Endothelial cell of umbilical vein (primary cell): ENCODE measurements at places on chromosomes 1 and 21. TPM values are rescaled to one million over a fixed set of nuclear protein-coding genes. Genes with fewer than 3 reads are reported as not detected.
A peak's percentile ranks its signal among the peaks of the same experiment; 100 is the strongest.

Gene KCNA10
- total RNA-seq, result not detected in 2 replicates

Gene FLG
- not detected in 2 replicates for total RNA-seq

Gene VCAM1
- total RNA-seq, result 1.7 and 2.3 TPM in 2 replicates

Gene PLA2G5
- not detected in 2 replicates for total RNA-seq

DNA sequence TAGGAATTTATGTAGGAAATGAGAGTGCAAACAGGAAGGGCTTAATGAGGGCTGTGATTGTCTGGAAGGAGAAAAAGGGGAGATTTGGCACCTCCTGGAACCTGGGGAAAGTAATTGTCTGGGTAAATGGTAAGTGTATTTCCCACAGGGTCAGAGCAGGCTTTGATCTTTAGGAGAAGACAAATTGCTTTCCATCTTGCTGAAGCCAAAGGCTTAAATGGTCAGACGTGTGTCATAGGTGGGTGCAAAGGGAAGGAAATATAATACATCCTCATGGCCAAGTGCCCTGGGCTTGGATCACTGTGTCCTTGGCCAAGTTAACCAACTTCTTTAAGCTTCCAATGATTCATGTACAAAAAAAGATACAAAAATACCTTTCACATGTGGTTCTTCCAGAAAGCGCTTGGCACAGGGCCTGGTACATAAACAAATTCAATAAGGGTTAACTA, 1.3 kb upstream of the DUSP23 start:
- H3K4me1 ChIP-seq, result peaks cover 60% of the 10 kb centered on the region
- DNase-seq, result peak; percentile 98
- peak overlapping the region; percentile 92 for H3K27ac ChIP-seq

DNA sequence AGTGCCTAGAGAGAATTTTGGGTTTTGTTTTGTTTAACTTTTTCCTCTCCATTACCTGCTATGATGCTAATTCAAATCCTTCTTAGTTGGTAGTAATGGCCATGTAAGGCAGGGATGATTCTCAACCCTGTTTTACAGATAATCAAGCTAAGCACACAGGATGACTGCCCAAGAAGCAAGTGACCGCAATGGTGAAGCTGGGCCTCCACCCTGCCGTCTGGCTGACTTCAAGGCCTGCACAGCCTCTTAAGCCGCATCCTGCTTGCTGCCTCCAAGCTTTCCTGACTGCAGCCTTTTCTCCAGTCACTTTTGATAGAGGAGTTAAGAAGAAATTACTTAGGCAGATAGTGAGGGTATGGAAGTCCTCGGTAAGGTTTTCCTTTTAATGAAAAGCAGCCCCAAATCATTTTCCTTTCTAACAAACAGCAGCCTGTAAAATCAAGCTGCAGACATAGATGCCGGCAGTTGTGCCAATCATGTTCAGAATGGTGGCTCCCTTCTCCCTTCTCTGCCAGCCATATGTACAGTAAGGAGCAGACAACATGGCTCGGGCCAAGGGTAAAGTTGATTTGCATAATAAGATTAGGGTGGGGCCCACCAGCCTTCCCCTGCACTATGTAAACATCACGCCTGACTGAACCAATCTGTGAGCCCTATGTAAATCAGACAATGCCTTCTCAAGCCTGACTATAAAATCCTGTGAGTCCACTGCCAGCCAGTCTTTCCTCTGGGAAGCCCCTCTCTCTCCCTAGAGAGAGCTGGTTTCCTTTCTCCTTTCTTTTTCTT, 8.8 kb upstream of the CTBS start:
- no peaks in the 10 kb centered on the region for H3K36me3 ChIP-seq
- H3K4me1 ChIP-seq, result no peaks in the 10 kb centered on the region
- DNase-seq, result peak; percentile 68
- no peak overlapping the region for H3K27ac ChIP-seq
- H3K27me3 ChIP-seq, result no peaks in the 10 kb centered on the region
- no peak overlapping the region for H3K4me3 ChIP-seq

- no peak overlapping the region for H3K4me3 ChIP-seq
- H3K4me1 ChIP-seq, result no peaks in the 10 kb centered on the region
- H3K27ac ChIP-seq, result no peak overlapping the region
- no peaks in the 10 kb centered on the region for H3K27me3 ChIP-seq
These were observed 93.0 kb downstream of the SIM2 start for GRCh38 chr21:36791695-36792470.
